ENCODE measurements at places on chromosomes 5 and 9. TPM values are rescaled to one million over a fixed set of nuclear protein-coding genes. Genes with fewer than 3 reads are reported as not detected.

The GRK6 gene
- 30.1 TPM for total RNA-seq

DNA sequence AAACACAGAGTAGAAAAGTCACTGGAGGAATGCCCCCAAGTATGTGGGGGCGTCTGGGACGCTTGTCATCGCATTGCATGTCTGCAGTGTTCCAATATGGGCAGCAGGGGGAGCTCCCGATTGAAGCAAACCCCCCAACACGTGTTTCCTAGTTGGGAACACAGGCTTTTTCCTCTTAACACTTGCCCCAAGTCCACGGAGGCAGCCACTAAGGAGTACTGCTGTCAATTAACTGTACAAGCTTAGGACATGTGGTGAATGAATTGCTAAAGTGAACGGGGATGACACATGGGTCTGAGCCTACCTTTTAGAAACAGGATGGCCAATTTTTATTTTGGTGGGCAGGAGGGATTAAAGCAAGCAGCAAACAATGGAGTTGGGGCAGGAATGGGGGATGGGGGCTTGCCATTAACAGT is 2.2 kb downstream of the GABRB2 start:
- no peak for DNase-seq

The SPATA31E1 gene
- total RNA-seq, result not detected

- no peak for DNase-seq
Observed at GRCh38 chr5:7087719-7088297, 308.1 kb upstream of the ADCY2 start.

DNA sequence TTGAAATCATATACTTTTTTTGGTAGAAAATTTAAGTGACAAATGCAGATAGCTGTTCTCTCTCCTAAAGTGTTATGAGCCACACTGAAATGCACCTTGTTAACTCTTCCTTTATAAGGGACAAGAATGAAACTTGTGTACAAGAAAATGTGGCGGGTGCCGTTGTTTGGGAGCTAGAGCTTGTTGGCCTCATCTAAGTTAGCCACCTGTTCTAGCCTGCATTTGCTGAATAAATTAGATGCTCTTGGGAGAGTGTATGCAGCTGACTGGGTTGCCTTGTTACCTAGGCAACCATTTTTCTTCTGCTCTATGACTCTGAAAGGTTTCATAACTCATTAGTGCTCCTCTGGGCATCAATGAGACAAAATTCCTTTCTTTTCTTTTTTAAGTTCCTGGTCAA is 174.3 kb downstream of the TAF11L14 start:
- DNase-seq, result no peak

DNA sequence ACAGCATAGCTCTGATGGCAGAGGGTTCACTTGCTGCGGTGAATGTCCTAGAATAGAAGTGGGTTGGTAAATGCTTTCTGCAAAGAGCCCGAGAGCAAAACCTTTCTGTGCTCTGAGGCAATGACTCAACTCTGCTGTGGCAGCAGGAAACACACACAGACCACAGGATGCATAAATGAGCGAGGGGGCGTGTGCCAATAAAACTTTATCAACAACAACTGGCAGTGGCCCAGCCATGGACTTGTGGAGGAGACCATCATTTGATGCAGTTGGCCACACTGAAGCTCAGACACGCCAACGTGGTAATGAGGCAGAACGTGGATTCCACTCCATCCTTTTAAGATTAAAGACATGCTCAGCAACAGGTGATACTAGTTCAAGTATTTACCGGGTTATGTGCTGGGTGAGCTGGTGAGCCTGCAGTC is 6.8 kb downstream of the MRPL36 start:
- DNase-seq, result peak; percentile 51

The MZB1 gene
- 0.61 TPM for total RNA-seq

DNA sequence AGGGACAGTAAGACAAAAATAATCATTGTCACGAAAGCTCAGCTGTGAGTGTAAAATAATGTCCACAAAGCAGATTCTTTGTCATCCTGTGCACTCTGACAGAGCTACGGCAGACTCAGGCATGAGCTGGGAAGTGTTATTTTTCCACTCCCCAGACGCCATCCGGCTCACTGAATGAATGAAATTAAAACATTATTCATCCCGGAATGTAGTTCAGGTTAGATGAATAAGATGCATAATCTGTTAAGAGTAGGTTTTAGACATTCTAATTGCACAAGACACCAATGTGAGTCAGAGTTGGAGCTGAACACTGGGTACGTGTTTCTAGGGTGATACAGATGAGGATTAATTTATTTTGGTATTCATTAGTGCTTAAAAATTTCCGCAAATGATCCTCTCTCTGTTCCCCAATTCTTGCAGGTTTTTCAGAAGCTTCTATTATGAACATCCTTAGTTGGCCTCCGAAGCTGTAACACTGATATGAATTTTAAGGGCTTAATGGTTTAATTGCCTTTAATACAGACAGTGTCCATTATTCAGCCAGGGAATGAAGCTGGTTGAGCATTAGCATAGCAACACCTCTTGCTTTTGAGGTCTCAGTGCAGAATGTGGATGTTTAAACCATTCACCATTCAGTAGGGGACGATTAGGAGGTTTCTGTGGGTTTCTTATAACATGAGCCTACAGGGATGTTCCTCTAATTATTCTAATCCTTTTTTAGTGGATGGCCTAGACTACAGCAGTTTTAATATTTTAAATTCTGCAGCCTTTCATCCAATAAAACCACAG is 65.6 kb upstream of the FRRS1L start:
- DNase-seq, result no peak

The GPR21 gene
- total RNA-seq, result 2.0 TPM

The ANKRD20A1 gene
- total RNA-seq, result 2.2 TPM

- no peak for DNase-seq
Observed at GRCh38 chr5:37496902-37497445, 117.9 kb downstream of the WDR70 start.

GRCh38 chr5:64759960-64760660 is 8.4 kb downstream of the SREK1IP1 start:
- DNase-seq, result no peak

The PCDHB1 gene
- total RNA-seq, result not detected

All from mesenteric fat pad (tissue), 1 donor.